ENCODE measurements at places on chromosomes 11 and 22. TPM values are rescaled to one million over a fixed set of nuclear protein-coding genes. Genes with fewer than 3 reads are reported as not detected.

GRCh38 chr22:47929073-47929472 lies 1166.6 kb downstream of the TBC1D22A start:
- no peak for DNase-seq

- no peak for DNase-seq
These were observed 33.4 kb downstream of the AP2A2 start for GRCh38 chr11:959027-959426.

DNA sequence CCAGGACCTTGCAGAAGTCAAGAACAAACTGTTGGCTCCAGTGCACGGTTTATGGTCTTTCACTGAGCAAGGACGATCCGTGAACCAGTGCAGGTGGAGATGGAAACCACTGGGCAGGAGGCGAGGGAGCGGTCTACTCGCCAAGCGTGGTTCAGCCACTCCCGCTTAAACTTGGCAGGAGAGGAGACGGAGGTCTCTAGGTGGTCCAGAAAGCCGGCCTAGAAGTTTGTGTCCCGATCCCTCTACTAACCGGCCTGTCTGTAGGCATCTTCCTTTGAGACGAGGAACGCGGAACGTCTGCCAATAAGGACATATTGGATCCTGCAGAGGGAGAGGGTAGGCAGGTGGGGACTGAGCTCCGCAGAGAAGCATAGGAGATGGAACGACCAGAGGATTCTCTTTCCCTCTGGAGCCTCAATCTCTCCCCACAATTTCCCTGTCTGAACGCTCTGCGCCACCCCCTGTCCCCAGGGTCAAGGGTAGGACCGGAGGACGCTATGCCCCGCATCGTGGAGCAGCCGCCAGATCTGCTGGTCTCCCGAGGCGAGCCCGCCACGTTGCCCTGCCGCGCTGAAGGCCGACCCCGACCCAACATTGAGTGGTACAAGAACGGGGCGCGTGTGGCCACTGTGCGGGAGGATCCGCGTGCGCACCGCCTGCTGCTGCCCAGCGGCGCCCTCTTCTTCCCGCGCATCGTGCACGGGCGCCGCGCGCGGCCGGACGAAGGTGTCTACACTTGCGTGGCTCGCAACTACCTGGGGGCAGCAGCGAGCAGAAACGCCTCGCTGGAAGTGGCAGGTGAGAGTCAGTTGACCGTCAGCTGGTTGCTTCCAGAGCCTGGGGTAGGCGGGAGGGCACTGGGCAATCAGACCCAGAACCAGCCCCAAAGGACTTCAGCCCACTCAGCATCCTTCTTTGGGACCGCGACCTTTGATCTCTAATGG lies 3.4 kb downstream of the ROBO3 start:
- no peak for DNase-seq

GRCh38 chr11:9078113-9079086 lies 13.0 kb downstream of the SCUBE2 start:
- DNase-seq = no peak

GRCh38 chr11:110098645-110099044 lies 5.5 kb downstream of the ZC3H12C start:
- no peak for DNase-seq

GRCh38 chr11:16986434-16987204 lies 27.6 kb downstream of the PLEKHA7 start:
- no peak for DNase-seq

GRCh38 chr11:133343951-133344350 lies 188.3 kb downstream of the OPCML start:
- no peak for DNase-seq

DNA sequence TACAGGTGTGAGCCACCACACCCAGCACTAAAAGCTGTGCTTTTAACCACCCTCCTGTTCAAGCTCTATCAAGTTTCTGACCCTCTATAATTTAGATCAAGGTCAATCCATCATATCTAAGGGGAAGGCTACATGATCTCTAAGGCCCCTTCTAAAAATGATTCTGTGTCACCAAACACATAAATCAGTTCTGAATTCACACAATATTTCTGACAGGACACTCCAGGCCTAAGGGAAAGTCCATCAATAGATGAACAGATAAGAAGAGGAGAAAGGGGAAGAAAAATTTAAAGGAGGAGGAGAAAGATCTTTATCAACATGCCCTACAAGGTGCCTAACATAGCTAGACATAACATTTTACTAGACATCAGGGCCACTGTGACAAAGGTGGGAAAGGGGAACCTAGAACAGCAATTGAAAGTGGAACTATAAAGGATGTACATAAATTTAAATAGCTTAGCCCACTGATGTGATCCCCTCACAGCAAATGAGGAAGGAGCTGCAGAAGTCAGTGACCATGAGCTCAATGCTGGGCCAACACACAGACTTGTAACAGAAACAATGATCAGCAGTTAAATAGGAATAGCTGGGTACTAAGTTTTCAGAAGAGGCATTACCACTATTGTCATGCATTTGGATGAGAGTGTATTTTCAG lies 4.7 kb downstream of the PRCP start:
- no peak for DNase-seq

DNA sequence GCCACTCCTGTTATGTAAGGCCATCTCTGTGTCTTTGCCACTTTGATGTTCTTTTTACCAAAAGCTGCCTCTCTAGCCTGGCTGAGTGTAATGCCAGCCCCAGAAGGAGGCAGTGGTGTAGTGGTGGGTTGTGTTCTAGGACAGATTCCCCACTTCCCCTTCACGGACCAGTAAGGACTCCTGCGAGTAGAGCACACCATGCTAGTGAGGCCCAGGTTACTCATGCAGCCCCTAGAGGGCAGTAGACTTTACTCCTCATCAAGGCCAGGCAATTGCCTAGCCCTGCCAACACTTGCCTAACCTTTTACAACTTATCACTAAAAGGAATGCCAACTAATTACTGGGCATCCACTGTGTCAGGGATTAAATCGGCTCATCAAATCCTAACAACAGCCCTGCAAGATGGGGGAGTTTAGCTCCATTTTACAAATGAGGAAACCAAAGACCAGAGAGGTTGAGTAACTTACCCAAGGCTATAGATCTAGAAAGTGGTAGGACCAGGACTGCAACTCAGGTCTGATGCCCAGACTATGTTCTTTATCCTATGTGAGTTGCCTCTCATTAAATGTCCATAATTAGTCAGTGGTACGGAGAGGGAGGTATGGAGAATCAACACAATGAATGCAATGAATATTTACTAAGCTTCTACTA lies 75.3 kb downstream of the APIP start:
- DNase-seq = no peak

DNA sequence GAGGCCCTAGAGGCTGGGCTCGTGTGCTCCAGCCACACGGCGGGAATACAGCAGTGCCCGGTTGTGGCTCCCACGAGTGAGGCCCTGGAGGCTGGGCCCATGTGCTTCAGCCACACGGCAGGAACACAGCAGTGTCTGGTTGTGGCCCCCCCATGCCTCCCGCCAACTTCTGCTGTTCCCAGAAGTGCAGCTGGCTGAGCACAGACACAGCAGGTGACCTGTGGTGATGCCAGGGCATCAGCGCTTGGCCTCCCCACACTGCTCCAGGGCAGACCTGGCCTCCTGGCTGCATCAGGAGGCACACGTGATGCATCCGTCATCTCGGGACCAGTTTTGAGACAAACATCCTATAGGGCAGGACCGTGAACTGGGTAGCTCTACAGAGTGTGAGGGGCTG lies 110.3 kb downstream of the KCNQ1OT1 start:
- no peak for DNase-seq

- DNase-seq = no peak
These were observed 3.2 kb upstream of the NEAT1 start for GRCh38 chr11:65419460-65419771.

DNA sequence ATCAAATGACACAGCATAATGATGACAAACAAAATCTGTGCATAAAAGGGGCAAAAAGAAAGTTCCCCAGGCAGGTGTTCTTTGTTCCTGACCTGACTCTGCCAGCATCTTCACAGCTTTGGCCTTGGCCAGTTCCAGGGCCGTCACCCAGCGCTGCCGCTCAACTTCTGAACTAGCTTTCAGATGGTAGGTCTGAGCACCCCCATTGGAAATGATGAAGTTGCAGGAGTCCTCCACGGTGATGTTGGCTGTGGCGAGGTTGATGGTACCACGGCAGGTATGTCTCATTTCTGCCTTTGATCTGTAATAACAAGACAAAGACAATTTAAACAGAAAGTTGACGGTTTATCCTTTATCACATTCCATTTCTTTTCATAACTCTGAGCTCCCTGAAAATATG lies 5.3 kb downstream of the OSBP start:
- DNase-seq = no peak

GRCh38 chr11:3160252-3161031 lies 4.7 kb downstream of the OSBPL5 start:
- peak; percentile 28 for DNase-seq

GRCh38 chr11:129728581-129728980 lies 87.1 kb upstream of the TMEM45B start:
- DNase-seq = no peak

DNA sequence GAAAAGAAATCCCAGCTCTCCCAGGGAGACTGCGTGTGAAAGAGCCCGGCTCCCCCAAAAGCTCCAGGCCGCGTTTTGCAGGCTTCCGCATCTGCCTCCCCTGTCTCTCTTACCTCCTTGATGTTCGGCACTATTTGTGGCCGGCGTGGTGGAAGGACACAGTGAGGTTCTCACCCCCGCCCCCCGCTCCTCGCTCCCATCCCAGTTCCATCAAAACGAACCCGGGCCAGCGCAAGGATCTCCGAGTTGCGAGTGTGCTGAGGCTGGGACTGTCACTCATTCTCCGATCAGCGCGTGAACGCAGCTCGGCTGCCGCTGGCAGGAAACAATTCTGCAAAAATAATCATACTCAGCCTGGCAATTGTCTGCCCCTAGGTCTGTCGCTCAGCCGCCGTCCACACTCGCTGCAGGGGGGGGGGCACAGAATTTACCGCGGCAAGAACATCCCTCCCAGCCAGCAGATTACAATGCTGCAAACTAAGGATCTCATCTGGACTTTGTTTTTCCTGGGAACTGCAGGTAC lies at the start of gene NCAM1:
TSS of gene NCAM1 (plus strand) at position 275 of the 523 bp plus-strand sequence.
- peak; percentile 80 for DNase-seq

GRCh38 chr11:27139742-27140367 lies 99.2 kb downstream of the BBOX1 start:
- DNase-seq = no peak

DNA sequence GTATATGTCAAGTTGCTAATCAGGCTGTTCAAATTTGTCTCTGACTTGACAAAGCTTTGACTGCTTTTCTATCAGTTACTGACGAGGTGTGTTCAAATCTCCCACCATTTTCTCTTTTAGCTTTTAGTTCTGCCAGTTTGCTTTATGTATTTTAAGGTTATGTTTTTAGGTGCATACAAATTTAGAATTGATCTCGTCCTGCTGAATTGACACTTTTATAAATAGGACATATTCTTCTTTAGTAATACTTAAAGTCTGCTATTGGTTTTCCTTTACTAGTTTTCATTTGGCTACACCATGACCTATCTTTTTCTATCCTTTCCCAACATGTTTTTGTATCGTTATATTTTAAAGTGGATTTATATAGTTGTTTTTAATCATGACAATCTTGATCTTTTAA lies 65.7 kb upstream of the KCNQ1OT1 start:
- DNase-seq = no peak

GRCh38 chr22:41891407-41891806 lies 23.5 kb downstream of the SHISA8 start:
- DNase-seq = no peak

- DNase-seq = no peak
These were observed 29.8 kb downstream of the TEAD1 start for GRCh38 chr11:12704049-12704448.

DNA sequence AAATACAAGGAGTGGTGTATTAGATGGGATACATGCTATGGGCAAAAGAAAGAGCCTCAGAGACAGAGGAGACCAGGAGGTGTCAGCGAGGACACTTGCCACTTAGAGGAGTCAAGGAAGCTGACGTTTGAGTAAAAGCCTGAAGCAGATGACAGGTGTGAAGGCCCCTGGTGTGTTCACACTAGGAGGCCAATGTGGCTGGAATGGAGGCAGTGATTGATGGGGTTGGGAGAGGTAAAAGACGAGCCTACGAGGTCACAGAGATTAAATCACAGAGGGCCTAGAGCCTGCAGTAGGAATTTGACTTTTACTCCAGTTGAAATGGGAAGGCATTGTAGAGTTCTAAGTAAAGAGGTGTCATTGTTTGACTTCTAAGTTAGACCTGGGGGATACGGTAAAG lies 12.0 kb upstream of the GDPD5 start:
- no peak for DNase-seq

GRCh38 chr11:111577821-111578220 lies 24.4 kb upstream of the SIK2 start:
- DNase-seq = no peak

- no peak for DNase-seq
These were observed 83.1 kb upstream of the PRODH start for GRCh38 chr22:19019029-19019678.

DNA sequence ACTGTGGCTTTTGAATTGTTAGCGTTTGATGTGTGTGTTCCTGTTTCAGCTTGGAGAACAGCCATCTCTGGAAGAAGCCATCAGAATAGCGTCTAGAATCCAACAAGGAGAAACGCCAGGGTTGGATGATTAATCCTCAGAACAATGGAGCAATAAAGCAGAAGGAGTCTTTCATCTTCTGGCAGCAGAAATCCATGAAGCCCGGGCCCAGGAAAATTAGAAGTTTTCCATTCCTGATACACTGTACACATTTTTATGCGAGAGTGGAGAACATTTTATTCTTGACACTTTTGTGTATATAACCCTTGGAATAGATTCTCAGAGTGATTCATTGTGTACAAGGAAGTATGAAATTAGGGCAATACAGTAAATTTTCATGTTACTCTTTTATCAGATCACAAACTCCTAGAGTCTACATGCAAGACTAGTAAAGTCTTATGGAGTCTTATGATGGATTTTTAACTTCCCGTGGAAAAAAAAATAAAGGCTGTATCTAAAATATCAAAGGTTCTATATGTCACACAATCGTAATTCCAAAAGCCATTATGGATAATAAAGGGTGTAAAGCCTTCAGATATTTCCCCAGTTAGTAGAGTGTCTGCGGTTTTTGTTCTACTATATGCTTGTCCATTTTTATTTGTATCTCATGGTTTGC lies 45.9 kb upstream of the WEE1 start:
- no peak for DNase-seq

DNA sequence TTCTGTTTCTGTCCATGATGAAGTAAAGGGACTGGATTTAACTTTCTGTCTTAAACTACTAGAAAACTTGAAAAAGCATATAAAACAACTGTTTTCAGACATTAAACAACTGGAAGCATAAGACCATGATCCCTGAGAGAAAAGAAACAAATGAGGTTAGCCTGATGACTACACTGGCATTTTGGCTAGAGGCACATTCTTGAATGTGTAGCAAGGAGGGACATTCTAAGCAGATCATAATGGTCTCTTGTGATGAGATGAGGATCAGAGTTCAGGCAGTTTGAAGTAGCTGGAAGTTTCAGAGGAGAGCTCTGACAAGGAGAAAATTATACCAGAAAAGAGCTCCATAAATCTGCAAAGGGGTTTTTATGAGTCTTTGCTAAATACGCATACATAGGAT lies 75.4 kb downstream of the AASDHPPT start:
- DNase-seq = no peak

Gene TTC17
- 62.6 TPM for total RNA-seq

Gene RASSF10
- not detected for total RNA-seq

Gene CRELD2
- 25.9 TPM for total RNA-seq

Gene GPR83
- not detected for total RNA-seq

Gene MRGPRE
- total RNA-seq = not detected

Gene TIGD3
- 0.26 TPM for total RNA-seq

Gene APOBEC3B
- 5.1 TPM for total RNA-seq

Gene KCNJ5
- not detected for total RNA-seq

Gene CHST1
- not detected for total RNA-seq

Gene TMEM191C
- 2.4 TPM for total RNA-seq

Gene KRTAP5-2
- total RNA-seq = not detected

Gene DEPDC7
- 1.3 TPM for total RNA-seq

Gene SDHAF2
- 18.1 TPM for total RNA-seq

Gene HOATZ
- total RNA-seq = not detected

Gene PARVG
- total RNA-seq = not detected

Gene JOSD1
- total RNA-seq = 49.9 TPM
